ENCODE measurements at places on chromosomes 12 and 14.

GRCh38 chr12:94586589-94587259 lies 63.6 kb downstream of the TMCC3 start:
- DNase-seq = no peak

DNA sequence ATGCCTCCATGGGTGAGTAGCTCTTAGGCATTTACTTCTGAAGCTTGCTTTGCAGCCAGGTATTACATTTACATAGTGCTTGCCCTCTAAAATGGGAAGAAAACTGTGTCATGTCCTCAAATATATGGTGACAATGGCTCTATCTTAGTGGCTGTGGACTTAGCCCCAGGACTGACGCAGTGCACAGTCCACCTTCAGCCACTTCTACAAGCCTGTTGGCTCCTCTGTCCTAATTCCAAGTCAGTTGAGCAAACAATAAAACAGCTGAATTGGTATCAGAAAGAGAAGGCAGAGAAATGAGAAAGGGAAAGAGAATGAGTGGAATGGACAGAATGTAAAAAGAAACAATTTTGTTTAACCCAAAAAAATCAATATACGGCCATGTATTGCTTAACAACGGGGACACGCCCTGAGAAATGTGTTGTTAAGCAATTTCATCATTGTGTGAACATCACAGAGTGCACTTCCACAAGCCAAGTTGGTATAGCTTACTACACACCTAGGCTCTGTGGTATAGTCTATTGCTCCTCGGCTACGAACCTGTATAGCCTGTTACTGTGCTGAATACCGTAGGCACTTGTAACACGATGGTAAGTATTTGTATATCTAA lies 93.5 kb downstream of the GRIN2B start:
- DNase-seq = no peak

- DNase-seq = no peak
Observed at GRCh38 chr12:121718653-121719239, 6.2 kb downstream of the TMEM120B start.

GRCh38 chr14:75648066-75648838 lies 12.4 kb downstream of the ERG28 start:
- no peak for DNase-seq

DNA sequence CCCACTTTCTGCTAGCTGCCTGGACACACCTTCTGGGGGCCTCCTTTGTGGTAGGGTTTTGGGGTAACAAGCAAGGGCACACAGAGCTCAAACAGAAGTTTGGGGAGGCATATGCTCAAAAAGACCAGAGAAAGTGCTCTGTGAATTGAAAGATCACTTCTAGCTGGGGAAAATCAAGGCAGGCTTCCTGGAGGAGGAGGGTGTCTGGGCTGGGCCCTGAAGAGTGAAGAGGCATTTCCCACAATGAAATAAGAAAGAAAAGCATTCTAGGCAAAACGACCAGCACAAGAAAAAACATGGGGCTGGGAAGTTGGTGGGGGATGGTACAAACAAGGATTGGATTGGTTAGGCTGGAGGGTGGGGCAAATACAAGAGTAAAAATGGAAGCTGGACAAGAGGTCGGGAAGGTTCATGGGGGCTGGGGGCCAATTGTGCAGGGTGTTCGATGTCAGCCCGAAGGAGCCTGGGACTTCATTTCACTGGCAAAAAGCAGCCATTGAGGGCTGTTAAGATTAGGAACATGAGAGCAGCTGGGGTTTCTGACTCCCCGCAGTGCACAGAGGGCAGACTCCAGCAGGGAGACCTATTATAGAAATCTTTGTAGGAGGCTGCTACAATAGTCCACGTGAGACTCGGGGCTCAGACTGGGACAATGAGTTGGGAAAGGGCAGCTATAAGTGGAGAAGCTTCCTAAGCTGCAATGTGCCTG lies 51.5 kb upstream of the CMKLR1 start:
- DNase-seq = no peak

DNA sequence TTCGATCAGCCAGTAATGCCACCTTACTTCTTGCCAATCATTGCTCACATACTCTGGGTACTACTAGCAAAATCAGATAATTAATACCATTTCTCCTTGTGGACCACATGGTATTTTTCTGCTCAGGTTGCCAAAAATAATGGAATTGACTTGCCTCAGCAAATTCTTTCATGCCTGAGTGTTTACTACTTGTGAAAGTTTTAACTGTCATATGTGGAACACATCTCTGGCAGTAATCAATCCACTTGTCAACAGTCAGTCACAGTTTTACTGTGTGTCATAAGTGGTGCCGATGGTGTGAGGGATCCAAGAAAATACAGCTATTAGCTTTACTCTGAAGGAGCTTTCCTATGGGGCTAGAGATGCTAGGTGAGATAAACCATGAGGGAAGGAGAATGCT lies 55.3 kb upstream of the ATF1 start:
- no peak for DNase-seq

GRCh38 chr14:52422650-52423356 lies 108.7 kb downstream of the PTGER2 start:
- no peak for DNase-seq

DNA sequence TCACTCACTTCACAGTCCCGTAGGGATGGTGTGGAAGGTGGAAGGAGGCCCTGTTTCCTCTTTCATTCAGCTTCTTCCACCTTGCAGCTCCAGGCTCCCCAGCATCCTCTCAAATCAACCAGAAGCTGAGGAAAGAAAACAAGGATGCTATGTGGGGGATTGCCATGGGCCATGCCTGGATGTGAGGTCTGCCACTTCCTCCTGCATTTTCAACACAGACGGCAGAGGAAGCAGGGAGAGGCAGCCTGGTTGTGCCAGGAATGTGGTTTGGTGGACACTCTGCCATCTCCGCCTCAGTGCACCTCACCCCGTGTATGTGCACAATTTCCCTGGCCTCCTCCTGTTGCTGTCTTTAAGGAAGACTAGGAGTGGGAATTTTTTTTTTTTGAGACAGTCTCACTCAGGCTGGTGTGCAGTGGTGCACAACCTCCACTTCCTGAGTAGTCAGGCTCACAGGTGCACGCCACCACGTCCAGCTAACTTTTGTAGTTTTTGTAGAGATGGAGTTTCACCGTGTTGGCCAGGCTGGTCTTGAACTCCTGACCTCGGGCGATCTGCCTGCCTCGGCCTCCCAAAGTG lies 99.2 kb downstream of the SLC15A4 start:
- DNase-seq = no peak

- no peak for DNase-seq
Observed at GRCh38 chr14:102862154-102862773, 60.2 kb upstream of the AMN start.

DNA sequence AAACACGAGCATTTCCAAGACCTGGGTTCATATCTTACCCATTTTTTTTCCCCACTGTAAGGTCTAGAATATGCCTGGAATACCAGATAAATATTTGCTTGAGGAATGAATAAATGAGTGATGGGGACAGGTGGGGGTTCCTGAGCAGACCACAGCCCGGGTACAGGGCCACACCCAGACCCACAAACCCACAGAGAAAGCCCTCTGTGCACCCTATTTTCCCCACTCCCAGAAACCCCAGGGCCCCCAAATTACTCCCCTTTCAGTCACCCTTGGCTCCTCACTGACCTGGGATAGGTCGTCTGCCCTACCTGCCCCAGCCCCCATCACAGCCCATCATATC lies 66.5 kb upstream of the DDX11 start:
- no peak for DNase-seq

GRCh38 chr14:90556666-90557450 lies 160.0 kb downstream of the CALM1 start:
- DNase-seq = no peak

DNA sequence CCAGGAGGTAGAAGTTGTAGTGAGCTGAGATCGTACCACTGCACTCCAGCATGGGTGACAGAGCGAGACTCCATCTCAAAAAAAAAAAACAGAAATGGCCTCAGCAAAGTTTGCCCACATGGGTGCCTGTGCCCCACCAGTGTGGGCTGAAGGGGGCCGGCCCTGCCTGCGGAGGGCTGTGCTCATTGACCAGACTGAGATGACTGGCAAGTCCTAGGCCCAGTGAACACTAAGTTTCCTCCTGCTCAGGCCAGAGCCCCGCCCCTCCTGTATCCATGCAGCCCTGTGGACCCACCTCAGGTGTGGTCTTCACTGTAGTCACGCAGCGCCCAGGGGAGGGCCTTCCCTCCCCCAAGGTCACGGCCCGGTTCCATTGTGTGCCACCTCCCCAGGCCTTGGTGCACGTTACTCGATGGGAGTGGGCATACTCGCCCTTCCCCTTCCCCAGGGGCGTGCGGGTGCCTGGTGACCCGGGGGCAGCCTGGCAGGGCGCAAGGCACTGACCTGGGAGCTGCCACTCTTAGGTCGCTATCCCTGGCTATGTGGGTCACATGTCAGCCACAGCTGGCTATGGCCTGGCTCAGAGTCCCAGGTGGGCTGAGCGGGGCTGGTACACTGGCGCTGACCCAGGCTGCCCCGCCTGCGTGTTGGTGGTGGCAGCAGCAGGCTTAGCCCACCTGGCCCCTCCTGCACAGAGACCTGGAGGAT lies 16.1 kb downstream of the INF2 start:
- no peak for DNase-seq

- DNase-seq = no peak
Observed at GRCh38 chr12:125406131-125406530, 340.9 kb downstream of the AACS start.

GRCh38 chr14:33493266-33493665 lies 457.6 kb downstream of the EGLN3 start:
- no peak for DNase-seq

- DNase-seq = no peak
Observed at GRCh38 chr12:67354322-67354721, 85.2 kb downstream of the CAND1 start.

- peak; percentile 30 for DNase-seq
Observed at GRCh38 chr12:810671-811415, 58.5 kb downstream of the WNK1 start.

All from stimulated activated CD4-positive, alpha-beta T cell treated with anti-CD3 and anti-CD28 coated beads, Interleukin-4, amount 100 ng/mL, for 48 hours (primary cell).